ENCODE measurements at places on chromosomes 2 and 18.

- no peak for DNase-seq
Measured at GRCh38 chr2:48529676-48530032, 300 bp upstream of the STON1 start.

GRCh38 chr2:174336501-174337336 lies 2.0 kb downstream of the SP9 start:
- DNase-seq, result peak; percentile 53

DNA sequence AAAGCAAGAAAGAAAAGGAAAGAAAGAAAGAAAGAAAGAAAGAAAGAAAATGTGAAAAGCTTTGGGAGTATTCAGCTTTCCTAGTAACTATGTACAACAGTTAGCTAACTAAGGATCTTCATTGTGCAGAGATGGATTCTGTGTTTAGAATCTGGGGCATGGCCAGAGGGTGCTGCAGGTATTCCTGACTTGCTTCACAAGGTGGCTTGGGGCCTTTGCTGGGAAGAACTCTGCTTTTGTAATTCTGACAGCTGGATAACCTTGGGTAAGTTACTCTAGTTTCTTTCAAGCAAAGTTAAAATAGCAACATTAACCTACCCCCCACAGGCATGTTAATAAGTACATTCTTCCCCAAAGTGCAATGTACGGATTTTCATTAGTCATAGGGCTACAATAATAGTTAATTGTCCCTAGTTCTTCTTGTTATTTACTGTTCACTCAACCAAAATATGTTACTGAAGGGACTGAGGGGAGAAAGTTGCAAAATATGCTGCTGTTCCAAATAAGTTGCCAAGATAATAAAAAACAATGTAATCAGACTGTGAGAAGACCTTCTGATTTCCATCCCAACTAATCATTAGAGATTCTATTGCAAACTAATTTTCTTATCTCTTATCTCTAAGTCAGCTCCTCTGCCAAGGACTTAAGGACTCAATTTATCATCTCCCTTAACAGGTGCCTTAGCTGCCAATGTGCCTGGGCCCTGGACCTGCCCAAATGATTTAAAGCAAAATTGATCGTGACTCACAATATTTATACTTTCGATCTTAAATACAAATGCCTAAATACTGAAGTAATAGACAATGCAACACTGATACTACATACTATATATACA lies 50.3 kb downstream of the SERPINB8 start:
- no peak for DNase-seq

- no peak for DNase-seq
Measured at GRCh38 chr2:176193048-176193447, 4.6 kb downstream of the HOXD1 start.

GRCh38 chr2:23452853-23453420 lies 68.0 kb downstream of the KLHL29 start:
- DNase-seq, result peak; percentile 71

- DNase-seq, result no peak
Measured at GRCh38 chr2:239380831-239381708, 19.8 kb downstream of the HDAC4 start.

DNA sequence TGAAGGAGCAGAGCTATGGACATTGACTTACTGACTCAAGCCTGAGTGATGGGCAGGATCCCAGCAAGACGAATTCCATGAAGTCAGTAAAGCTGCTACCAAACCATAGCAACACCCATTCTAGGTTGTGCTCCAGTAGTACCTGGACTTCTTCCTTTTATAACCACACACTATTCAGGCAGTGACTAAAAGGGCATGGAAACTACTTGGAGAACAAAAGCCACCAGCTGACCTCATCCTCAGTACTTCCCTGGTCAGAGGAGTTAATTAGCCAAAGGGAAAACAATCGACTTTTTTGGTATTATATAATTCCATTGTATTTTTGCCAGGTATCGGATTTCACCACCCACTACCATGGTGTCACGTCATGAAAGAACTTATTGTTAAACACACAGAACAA lies 237.1 kb downstream of the TTC32 start:
- DNase-seq, result no peak

DNA sequence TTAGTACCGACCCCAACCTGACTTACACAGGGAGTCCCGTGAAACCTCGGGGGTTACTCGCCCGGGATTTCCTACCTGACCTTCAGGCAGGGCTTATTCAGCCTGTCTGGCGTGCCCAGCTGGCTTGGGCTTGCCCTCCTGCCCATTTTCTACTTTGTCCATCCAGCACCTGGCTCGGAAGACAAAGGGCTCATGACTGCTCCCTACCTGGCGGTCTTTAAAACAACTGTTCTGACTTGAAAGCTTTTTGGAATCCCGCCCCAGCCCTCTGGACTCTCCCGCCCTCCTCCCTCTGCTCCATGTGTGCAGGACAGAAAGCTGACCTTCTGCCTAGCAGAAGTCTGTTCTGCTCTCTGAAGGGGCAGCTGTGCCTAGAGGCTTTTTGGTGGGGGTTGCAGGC lies 43.1 kb downstream of the ACKR3 start:
- no peak for DNase-seq

GRCh38 chr2:101958061-101958460 lies 33.7 kb upstream of the IL1R2 start:
- DNase-seq, result peak; percentile 22

- DNase-seq, result no peak
Measured at GRCh38 chr2:129762386-129763189, 216.9 kb upstream of the RAB6C start.

- peak; percentile 21 for DNase-seq
Measured at GRCh38 chr2:143205106-143205764, 76.0 kb downstream of the ARHGAP15 start.

GRCh38 chr2:181047829-181048228 lies 67.4 kb downstream of the UBE2E3 start:
- DNase-seq, result no peak

DNA sequence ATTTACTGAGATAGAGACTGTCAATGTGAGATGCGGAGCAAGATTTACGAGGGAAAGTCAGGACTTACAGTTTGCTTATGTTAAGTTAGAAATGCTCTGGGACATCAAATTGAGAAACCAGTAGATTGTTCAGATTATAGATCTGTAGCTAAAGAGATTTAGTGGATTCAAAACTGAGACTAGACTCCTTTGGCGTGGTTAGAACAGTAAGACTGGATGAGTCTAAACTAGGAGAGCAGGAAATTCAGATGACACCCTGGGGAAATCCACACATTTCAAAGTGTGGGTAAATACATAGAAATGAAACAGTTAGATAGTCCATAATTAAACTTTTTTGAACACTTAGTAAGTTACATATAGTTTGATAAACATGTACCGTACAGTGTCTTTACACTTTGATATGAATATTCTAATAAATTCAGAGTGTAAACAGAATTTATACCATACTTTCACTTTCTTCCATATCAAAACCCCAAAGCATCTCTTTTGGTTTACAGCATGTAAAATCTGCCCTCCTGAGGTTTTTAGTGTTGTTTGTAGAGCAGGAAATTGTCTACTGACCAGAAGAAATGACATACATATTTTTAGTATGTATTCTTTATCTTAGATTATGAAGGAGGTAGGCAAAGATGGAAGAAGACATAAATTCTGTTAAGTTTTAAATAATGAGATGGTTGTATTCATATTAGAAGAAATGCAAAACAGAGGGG lies 231.5 kb downstream of the NYAP2 start:
- no peak for DNase-seq

DNA sequence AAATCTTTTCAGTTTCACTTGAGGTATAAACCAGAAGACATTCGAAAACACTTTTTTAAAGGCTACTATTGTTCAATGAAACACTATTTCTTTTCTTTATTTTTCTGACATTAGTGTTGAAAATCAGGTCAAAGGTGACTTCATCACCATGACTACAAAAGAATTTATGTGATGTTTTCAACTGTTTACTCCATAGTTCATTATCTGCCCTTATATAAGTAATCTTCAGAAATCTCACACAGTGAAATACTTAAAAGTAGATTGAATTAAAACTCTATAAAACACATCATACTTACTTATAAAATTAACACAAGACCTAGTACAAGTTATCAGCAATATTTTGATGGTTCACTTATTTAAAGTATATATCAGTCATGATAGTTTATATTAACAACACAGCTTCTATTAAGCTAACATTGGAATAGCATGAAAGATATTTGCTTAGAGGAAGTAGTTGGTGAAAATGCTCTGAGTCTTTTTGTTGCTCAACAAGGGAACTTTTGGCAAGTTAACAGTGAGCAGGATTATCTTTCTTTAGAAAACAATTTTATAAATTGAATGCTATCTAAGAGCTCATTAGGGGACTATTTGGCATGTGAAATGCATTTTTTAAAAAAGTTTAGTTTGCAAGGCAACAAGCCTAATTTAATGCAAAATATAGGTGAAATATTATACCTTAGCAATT lies 60.8 kb downstream of the MC4R start:
- DNase-seq, result no peak

GRCh38 chr18:13388586-13389490 lies 170.3 kb downstream of the LDLRAD4 start:
- no peak for DNase-seq
